ENCODE measurements at places on chromosomes 16 and 17. TPM values are rescaled to one million over a fixed set of nuclear protein-coding genes. Genes with fewer than 3 reads are reported as not detected.

- no peaks in the 10 kb centered on the region for H3K27me3 ChIP-seq
- H3K36me3 ChIP-seq = no peaks in the 10 kb centered on the region
- no peak overlapping the region for H3K4me3 ChIP-seq
- DNase-seq = no peak
- H3K27ac ChIP-seq = no peak overlapping the region
- no peaks in the 10 kb centered on the region for H3K4me1 ChIP-seq
These were observed 56.7 kb upstream of the C17orf78 start for GRCh38 chr17:37318931-37319594.

DNA sequence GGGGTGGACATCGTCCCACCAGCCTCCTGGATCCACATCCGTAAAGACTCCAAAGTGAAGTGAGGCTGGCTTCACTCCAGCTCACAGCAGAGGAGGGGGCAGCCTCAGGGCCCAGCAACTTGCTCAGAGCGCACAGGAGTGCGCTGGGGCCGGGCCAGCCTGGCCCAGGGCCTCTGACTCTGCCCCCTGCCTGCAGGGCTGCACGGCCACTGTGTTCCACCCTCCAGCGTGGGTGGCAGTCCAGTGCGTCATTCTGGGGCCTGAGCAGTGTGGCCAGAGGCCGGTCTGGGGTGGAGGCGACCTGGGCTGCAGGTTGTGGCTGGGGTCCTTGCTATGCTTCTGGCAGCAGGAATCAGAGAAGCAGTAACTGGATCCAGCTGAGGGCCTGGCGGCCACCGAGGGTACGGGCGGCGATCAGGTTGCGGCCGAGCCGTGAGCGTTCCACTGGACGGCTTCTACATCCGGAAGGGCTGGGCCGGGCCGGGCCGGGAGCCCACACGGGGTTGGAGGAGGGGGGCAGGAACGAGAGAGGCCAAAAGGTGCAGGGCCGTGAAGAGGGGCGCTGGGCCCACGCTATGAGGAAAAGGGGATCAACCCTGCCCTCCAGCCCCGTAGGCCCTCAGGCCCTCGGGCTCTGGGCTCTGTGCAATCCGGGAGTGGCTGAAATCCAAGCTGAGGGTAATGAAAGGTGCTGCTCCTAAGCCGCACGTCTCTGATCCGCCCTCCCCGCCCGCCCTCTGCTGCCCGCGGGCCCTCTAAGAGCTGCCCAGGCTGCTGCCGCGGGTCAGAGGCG, at the start of gene FSCN2:
Gene FSCN2, plus strand, starts transcription at position 787 of the 793 bp plus-strand sequence. CDS start 155 bp downstream, outside the sequence.
- no peak for DNase-seq
- no peaks in the 10 kb centered on the region for H3K36me3 ChIP-seq
- H3K27me3 ChIP-seq = no peaks in the 10 kb centered on the region
- peaks cover 3% of the 10 kb centered on the region for H3K4me1 ChIP-seq
- no peak within 1 kb of the TSS for H3K27ac ChIP-seq
- H3K4me3 ChIP-seq = no peak within 1 kb of the TSS

FAM20A gene
- polyA plus RNA-seq = not detected

- H3K36me3 ChIP-seq = no peaks in the 10 kb centered on the region
- no peak for DNase-seq
- H3K4me1 ChIP-seq = peaks cover 41% of the 10 kb centered on the region
- no peak overlapping the region for H3K27ac ChIP-seq
These were observed 6.4 kb downstream of the GRN start for GRCh38 chr17:44351464-44351863.

DNA sequence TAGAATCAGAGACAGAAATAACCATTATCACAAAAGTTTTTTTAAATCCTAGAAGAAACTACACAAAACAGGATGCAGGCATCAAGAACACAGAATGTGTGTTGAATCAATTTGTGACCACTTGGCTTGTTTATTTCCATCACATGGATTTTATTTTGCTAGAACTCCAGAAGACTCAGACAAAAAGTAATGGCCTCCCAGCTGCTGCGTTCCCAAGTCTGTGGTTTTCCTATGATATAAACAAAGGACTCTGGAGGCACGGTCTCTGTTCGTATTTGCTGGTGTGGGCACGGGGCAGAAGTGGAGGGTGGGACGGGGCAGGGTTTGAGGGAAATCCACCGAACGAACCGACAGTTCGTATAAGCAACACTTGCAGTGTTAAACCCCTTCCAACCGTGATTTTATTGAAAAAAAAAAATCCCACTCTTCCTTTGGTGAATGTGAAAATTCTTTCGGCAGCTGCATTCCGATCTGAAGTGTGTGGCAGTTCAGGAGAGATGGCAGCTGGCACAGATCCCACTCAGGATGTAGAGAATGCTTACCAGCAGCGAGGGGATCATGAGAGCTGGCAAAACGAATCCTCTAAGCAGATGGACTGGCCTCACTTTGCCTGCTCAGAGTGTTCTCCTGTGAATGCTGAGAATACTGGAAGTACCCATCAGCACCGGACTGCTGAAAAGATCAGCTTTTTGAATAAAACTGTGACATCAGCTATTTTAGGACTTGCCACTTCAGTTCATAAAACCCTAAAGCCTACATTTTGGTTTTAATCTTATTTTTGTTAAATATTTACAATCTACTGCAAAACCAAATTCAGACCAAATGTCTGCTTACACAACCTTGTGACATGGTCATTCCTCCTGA, 165.2 kb downstream of the VPS53 start:
- no peak overlapping the region for H3K4me3 ChIP-seq
- no peak overlapping the region for H3K27ac ChIP-seq
- H3K4me1 ChIP-seq = no peaks in the 10 kb centered on the region
- no peaks in the 10 kb centered on the region for H3K27me3 ChIP-seq
- peaks cover 35% of the 10 kb centered on the region for H3K36me3 ChIP-seq

- H3K27ac ChIP-seq = no peak overlapping the region
- H3K27me3 ChIP-seq = no peaks in the 10 kb centered on the region
- H3K4me3 ChIP-seq = no peak overlapping the region
- DNase-seq = no peak
These were observed 284.0 kb upstream of the PMFBP1 start for GRCh38 chr16:72455743-72456659.

DNA sequence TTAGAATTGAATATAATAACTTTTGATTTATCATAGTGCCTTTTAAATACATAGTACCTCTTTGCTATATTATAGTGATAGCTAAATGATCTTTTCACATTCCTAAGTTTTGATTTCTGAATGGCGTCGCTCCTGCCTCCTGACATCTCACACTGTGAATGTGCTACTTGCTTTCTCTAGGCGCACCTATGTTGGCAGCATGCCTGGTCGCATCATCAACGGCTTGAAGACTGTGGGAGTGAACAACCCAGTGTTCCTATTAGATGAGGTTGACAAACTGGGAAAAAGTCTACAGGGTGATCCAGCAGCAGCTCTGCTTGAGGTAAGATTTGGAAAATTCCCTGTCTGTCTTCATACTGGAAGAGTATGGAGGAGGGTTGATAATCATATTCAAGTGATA, 29.8 kb upstream of the ABCC11 start:
- H3K27me3 ChIP-seq = no peaks in the 10 kb centered on the region
- peaks cover 12% of the 10 kb centered on the region for H3K36me3 ChIP-seq
- no peak overlapping the region for H3K4me3 ChIP-seq
- DNase-seq = no peak
- no peak overlapping the region for H3K27ac ChIP-seq

GRCh38 chr17:60386147-60387058, 5.5 kb downstream of the USP32 start:
- peaks cover 75% of the 10 kb centered on the region for H3K4me1 ChIP-seq
- H3K27me3 ChIP-seq = no peaks in the 10 kb centered on the region
- H3K27ac ChIP-seq = no peak overlapping the region
- no peak for DNase-seq

DNA sequence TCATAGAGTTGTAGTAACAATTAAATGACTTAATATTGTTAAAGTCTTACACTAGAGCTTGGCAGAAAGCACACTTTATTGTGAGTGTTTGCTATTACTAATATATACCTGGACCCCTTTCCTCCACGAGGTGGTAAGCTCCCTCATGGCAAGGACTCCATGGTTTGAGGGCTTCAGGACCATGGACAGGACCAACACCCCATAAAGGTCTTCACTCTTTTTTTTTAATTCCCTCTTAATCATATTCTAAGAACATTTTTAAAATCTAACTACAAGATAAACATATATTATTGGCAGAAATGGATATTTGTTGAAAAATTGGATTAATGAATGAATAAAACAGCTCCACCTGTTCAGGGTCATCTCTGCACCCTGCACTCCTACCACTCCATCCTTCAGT, 154.5 kb downstream of the CBLN1 start:
- no peaks in the 10 kb centered on the region for H3K27me3 ChIP-seq
- DNase-seq = no peak
- H3K27ac ChIP-seq = no peak overlapping the region
- no peaks in the 10 kb centered on the region for H3K4me1 ChIP-seq
- H3K4me3 ChIP-seq = no peak overlapping the region

- no peaks in the 10 kb centered on the region for H3K27me3 ChIP-seq
- no peak overlapping the region for H3K27ac ChIP-seq
- no peak for DNase-seq
- peaks cover 45% of the 10 kb centered on the region for H3K4me1 ChIP-seq
- no peak overlapping the region for H3K4me3 ChIP-seq
- no peaks in the 10 kb centered on the region for H3K36me3 ChIP-seq
These were observed 88.4 kb downstream of the FTO start for GRCh38 chr16:53792161-53792951.

DNA sequence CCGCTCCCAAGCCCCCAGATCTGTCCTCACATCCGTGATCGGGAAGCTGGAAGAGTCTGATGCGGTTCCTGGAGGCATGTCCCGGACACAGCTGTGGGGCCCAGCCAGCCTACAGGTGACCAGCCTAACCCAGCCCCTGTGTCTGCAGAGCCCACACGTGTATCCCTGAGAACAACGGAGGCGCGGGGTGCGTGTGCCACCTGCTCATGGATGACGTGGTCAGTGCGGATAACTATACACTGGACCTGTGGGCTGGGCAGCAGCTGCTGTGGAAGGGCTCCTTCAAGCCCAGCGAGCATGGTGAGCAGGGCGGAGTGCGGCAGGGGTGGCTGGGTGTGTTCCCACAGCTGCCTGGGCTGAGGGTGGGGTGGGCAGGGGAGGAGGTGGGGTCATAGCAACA, 30.9 kb downstream of the IL4R start:
- H3K27me3 ChIP-seq = no peaks in the 10 kb centered on the region
- peaks cover 47% of the 10 kb centered on the region for H3K36me3 ChIP-seq
- H3K4me1 ChIP-seq = peaks cover 47% of the 10 kb centered on the region
- no peak overlapping the region for H3K4me3 ChIP-seq

GPR139 gene
- not detected for polyA plus RNA-seq

FBXO39 gene
- polyA plus RNA-seq = not detected

DNA sequence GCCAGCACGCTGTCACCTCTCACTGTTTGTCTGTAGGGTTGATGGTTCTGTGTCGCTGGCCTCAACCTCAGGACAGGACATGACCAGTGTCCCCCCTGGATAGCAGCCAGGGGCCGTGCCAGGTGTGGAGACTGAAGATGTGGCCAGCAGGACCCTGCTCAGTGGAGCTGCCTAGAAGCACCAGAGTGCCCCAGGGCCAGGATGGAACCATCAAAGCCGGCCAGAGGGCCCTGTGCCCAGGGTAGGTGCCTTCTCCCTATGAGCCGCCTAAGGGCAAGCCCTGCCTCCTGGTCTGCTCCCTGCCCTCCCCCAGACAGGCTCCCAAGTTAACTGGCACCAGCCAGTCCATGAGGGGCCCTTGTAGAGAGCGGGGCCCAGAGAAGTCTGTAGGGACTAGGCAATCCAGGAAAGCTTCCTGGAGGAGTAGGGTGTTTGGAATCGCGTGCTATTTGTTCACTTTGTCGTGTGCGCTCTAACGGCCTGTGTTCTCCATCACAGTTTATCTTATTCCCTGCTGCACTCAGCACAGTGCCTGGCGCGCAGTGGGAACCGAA, 546 bp upstream of the NDUFB10 start:
- H3K4me3 ChIP-seq = peak overlapping the region; percentile 84
- DNase-seq = no peak
- peaks cover 32% of the 10 kb centered on the region for H3K4me1 ChIP-seq

GRCh38 chr17:10518271-10519037, at the start of gene MYH1:
Gene MYH1, minus strand, starts transcription at chr17:10518542. Its CDS starts 1,900 bp downstream, at chr17:10516642.
- DNase-seq = no peak
- no peak within 1 kb of the TSS for H3K4me3 ChIP-seq
- no peaks in the 10 kb centered on the region for H3K4me1 ChIP-seq
- no peak within 1 kb of the TSS for H3K27ac ChIP-seq
- H3K27me3 ChIP-seq = peaks cover 8% of the 10 kb centered on the region
- H3K36me3 ChIP-seq = no peaks in the 10 kb centered on the region

GRCh38 chr16:14302031-14302398, 230.9 kb downstream of the MRTFB start:
- peak; percentile 45 for DNase-seq
- no peak overlapping the region for H3K27ac ChIP-seq
- no peaks in the 10 kb centered on the region for H3K36me3 ChIP-seq
- peak overlapping the region; percentile 89 for H3K4me3 ChIP-seq
- peaks cover 12% of the 10 kb centered on the region for H3K4me1 ChIP-seq

DNA sequence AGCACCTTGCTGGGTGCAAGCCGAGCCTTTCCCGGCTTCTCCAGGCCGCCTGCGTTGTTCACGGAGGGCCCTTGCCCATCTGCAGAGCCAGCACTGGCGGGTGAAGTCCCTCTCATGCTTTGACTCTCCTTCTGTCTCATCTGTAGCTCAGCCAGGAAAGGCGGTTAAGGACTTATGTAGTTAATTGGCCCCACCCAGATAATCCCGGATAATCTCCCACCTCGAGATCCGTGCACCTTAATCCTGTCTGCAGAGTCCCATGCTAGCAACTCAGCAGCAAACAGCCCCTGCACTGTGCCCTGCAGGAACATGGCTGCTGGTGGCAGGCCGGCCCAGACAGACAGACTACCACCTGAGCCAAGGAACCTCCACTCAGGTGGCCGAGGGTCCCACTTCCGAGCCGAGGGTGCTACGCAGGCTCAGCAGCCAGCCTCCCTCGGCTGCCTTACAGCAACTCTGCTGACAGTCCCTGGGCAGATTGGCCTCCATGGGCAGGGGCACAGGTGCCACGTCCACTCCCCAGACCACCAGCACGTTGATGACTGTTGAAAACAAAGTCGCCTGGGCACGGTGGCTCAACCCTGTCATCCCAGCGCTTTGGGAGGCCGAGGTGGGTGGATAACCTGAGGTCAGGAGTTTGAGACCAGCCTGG, 16.9 kb downstream of the RAB40C start:
- peaks cover 19% of the 10 kb centered on the region for H3K4me1 ChIP-seq
- DNase-seq = no peak
- no peak overlapping the region for H3K27ac ChIP-seq
- no peak overlapping the region for H3K4me3 ChIP-seq
- no peaks in the 10 kb centered on the region for H3K27me3 ChIP-seq
- H3K36me3 ChIP-seq = no peaks in the 10 kb centered on the region

KDM6B gene
- 0.71 TPM for polyA plus RNA-seq

GRCh38 chr17:2172077-2172851, 117.4 kb downstream of the HIC1 start:
- DNase-seq = no peak
- no peak overlapping the region for H3K27ac ChIP-seq
- no peak overlapping the region for H3K4me3 ChIP-seq
- no peaks in the 10 kb centered on the region for H3K27me3 ChIP-seq
- H3K36me3 ChIP-seq = peaks cover 18% of the 10 kb centered on the region
- no peaks in the 10 kb centered on the region for H3K4me1 ChIP-seq

CCDC144A gene
- 0.04 TPM for polyA plus RNA-seq

- peaks cover 4% of the 10 kb centered on the region for H3K36me3 ChIP-seq
- H3K27ac ChIP-seq = no peak overlapping the region
- peaks cover 48% of the 10 kb centered on the region for H3K27me3 ChIP-seq
These were observed 137.9 kb upstream of the GSE1 start for GRCh38 chr16:85475233-85475632.

Data from naive B cell (primary cell).